RPMI7951 (cell line): ENCODE measurements at places on chromosomes 4 and X. TPM values are rescaled to one million over a fixed set of nuclear protein-coding genes. Genes with fewer than 3 reads are reported as not detected.

DNA sequence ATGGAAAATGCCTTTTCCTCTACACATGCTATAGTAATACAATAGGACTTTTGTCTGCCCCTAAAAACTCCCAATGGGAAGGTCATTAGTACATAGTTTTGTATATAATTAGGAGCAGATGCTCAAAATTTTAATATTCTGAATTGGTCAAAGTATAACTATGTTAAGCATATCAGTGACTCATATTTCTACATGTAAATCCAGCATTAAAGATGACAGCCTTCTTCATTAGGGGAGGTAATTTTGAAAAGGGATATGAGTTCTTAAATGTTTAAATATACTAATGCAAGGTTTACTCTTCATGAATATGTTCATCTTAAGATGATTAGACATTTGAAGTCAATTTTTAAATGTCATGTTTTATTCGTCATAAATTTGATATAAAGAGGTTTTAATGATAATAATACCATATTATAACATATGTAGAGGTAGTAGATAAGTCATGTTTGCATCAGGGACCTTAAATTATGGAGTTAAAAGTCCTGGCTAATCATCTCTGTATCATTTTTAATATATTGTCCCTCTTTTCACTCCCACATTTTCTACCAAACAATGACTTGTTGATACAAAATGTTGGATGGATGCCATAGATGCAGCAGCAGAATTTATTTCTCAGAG lies 218.8 kb downstream of the STPG2 start:
- DNase-seq: no peak

DNA sequence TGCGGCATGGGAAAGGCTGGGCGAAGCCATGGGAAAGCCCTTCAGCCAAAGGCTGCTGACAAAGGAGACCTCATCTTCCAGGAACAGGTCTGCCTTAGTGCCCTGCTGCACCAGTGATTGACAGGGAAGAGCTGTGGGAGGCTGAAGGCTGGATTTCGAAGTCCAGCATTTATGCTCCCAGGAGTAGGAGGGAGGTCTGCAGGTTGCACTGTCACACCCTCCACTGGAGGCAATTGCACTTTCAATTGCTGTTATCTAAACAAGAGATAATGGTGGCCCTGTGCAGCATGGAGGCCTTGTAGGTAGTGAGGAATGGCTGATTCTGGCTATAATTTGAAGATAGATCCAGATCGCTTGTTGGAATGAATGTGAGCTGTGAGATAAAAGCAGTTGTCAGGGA lies 43.7 kb downstream of the FAM114A1 start:
- DNase-seq: no peak

- DNase-seq: peak; percentile 57
Measured at GRCh38 chrX:65674204-65674893, 6.9 kb downstream of the MSN start.

DNA sequence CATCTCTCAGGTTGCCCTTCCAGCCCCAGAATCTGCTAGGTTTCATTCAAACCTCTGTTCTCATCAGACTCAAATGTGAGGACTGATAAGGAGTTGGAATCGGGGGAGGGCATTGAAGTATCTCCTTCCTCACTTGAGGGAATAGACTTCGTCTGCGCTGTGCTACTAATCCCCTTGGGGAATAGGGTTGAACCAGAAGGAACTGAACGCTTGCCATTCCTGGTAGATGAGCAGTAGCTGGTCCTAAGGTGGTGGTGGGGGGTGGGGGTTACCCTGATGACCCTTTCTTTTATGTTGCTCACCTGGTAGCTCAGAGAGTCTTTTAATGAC lies 692 bp upstream of the SLC9A7 start:
- peak; percentile 60 for DNase-seq

XAGE2 gene
- not detected in 2 replicates for total RNA-seq

- DNase-seq: no peak
Measured at GRCh38 chr4:5921101-5921980, 28.5 kb upstream of the CRMP1 start.

GRCh38 chr4:145796346-145796745 lies 116.4 kb downstream of the C4orf51 start:
- no peak for DNase-seq

GABRB1 gene
- not detected in 2 replicates for total RNA-seq

DNA sequence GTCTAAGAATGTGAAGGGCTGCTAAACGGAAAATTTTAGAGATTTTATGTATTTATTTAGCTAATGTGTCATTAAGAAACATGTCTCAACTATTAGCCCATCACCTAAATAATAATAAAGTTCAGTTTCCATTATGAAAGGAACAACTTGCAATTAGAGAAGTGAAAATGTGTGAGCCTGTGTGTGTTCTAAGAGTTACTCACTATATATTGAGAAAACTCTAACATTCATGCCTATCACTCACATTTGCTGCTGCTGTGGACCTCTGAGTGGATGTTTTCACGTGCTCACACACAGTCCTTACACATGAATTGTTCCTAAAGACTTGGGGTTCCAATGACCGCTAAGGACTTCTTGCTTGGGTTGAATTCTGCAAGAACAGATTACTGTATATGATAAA lies 364.0 kb downstream of the TMA16 start:
- DNase-seq: no peak

- DNase-seq: no peak
Measured at GRCh38 chr4:110865611-110866259, 242.9 kb upstream of the PITX2 start.

- DNase-seq: peak; percentile 17
Measured at GRCh38 chr4:153241970-153242838, 38.0 kb downstream of the TRIM2 start.

DNA sequence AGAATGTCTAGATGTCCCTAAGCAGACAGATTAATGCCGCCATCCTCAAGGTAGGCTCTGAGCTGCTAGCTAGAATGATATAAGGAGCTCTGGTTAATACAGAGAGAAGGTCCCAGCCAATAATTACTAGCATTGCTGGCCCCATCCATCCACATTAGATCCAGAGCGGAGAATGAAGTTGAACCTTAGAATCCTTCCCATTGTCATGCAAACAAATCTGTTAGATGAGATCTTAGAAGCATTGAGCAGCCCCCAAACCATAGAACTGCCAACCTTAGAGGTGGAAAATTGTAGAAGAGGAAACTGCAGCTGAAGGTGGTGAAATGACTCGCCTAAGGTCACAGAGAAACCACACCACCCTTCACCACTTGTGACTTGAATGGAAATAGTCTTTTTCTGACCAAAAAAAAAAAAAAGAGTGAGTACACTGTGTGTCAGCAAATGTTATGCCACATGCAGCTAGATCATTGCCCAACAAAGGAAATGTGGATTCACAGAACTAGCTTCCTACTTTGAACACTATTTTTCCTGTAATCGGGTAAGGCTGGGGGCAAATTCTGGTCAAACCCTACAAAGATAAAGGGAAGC lies 162.1 kb downstream of the SMIM20 start:
- peak; percentile 76 for DNase-seq
